Heart right ventricle (tissue), 16 donors: ENCODE measurements at places on chromosomes 3 and 15. TPM values are rescaled to one million over a fixed set of nuclear protein-coding genes. Genes with fewer than 3 reads are reported as not detected.

FEM1B gene
- total RNA-seq, result 39.9 TPM

EPHA6 gene
- 0.54 TPM for total RNA-seq

GRIP2 gene
- total RNA-seq, result 70.1 TPM

BCHE gene
- 2.3 TPM for total RNA-seq

IQCH gene
- total RNA-seq, result 2.6 TPM

GANC gene
- total RNA-seq, result 17.9 TPM

PLSCR2 gene
- total RNA-seq, result not detected

CCDC54 gene
- not detected for total RNA-seq

MYLK gene
- 11.3 TPM for total RNA-seq

MUC20 gene
- total RNA-seq, result 2.6 TPM

KCNAB1 gene
- 3.9 TPM for total RNA-seq

PLS1 gene
- 1.2 TPM for total RNA-seq

FETUB gene
- total RNA-seq, result not detected

GOLGA8H gene
- total RNA-seq, result 0.23 TPM

CD200R1 gene
- total RNA-seq, result 0.28 TPM

NDN gene
- 46.7 TPM for total RNA-seq

CHRM5 gene
- not detected for total RNA-seq

SLC9C1 gene
- total RNA-seq, result 1.6 TPM

DNA sequence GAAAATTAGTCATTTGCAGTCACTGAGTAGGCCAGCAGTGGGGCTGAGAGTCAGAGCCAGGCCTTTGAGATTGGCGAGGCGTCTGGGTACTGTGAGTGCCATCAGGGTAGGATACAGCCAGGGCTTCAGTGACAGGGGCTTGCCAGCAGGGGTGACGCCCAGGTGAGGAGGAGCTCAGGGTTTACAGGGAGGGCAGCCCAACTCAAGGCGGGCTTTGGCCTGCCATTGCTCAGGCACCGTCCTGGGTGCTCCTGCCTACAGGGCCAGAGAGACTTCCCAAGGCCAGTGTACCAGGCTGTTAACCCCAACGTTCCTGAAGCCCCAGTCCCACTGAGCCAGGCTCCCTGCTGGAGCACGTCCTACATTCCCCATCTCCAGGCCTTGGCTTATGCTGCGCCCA lies 152.0 kb downstream of the FBLN2 start:
- DNase-seq, result no peak

- DNase-seq, result no peak
Observed at GRCh38 chr3:123491966-123492587, 43.2 kb upstream of the ADCY5 start.

GRCh38 chr15:72796210-72796514 lies 12.6 kb upstream of the ADPGK start:
- no peak for DNase-seq

- DNase-seq, result no peak
Observed at GRCh38 chr3:98532709-98533571, 1.2 kb downstream of the GPR15 start.

DNA sequence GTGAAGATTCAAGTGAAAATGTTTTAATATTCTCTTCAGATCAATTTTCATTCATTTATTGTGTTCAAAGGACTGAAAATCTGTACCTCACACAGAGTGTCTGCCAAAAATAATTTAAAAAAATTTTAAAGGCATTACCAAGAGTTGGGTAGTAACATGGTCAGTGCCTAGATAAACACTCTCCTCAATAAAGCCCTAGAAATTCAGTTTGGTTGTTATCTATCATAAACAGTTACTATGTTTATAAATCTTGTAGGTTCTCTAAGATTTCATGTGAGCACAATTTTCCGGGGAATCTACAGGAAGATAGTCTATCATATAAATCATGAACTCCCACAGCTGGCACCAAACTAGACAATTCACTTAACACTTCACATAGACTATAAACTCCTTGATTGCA lies 128.6 kb downstream of the GSK3B start:
- DNase-seq, result no peak

- DNase-seq, result no peak
Observed at GRCh38 chr15:70627322-70627721, 136.0 kb downstream of the UACA start.

DNA sequence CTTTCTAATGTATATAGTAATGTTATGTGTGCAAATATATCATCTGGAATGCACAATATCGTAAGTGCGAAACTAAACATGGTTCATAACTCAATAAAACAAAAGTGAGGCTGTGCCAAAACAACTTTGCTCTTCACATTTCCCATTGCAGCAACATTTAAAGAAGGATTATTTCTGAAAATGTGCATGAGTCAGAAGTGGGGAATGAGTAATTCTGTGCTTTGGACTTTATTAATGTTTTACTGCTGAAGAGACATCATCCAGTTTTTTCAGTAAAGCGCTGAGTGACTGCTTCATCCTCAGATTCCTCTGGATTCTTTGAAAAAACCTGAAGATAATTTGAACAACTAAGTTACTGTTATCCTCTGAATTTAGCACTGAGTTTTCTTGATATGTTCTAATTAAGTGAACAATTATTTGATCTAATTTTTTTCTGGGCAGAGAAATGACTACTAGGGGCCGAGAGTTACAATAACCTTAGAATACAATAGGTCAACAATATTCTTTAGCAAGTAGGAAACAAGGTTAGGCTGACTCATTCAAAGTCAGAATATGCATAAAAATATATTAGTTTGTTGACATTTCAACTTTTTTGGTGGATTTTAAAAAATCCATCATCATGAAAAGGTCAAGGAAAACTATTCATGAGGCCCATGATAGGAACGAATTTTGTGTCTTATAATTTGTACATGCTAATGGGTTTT lies 20.0 kb upstream of the PLCL2 start:
- no peak for DNase-seq

GRCh38 chr15:79930516-79930915 lies 33.7 kb upstream of the MTHFS start:
- DNase-seq, result no peak

DNA sequence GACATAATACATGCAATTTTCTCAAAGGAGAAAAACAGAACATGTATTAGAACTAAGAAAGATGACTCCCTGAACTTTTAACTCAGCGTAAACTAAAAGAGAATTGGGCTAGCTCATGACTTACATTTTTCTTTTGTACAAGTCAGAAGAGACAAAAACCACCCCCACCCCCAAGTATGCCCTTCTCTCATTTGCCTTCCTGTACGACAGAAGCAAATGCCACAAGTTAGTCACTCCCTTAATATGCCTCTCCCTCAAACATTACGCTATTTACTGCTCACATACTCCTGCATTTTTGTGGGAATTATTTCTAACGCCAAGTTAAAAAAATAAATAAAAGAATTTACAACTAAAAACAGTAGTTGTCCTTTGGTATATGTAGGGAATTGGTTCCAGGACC lies 22.0 kb downstream of the CPEB1 start:
- no peak for DNase-seq

GRCh38 chr3:61030469-61031035 lies 220.7 kb downstream of the FHIT start:
- DNase-seq, result no peak

DNA sequence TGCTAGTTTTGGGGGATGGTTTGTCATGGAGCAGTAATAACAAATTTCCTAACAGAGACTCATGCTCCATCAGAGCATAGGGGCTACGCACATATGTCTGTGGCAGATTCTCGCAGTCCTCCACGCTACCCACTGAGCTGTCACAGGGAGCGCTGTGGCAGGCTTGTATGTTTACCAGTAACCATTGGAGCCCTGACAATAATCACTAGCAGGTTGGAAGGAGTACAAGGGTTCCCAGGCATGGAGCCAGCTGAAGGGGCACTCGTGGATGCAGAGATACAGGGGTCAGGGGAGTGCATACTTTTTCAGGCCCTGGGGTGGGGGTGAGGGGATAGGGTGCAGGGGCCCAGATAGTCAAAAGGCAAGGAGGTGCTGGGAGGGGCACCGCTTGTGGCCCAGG lies 7.9 kb upstream of the GP9 start:
- DNase-seq, result peak; percentile 70

GRCh38 chr15:57866149-57866736 lies 159.7 kb downstream of the POLR2M start:
- DNase-seq, result peak; percentile 46

GRCh38 chr15:53384417-53384816 lies 375.0 kb downstream of the WDR72 start:
- no peak for DNase-seq

DNA sequence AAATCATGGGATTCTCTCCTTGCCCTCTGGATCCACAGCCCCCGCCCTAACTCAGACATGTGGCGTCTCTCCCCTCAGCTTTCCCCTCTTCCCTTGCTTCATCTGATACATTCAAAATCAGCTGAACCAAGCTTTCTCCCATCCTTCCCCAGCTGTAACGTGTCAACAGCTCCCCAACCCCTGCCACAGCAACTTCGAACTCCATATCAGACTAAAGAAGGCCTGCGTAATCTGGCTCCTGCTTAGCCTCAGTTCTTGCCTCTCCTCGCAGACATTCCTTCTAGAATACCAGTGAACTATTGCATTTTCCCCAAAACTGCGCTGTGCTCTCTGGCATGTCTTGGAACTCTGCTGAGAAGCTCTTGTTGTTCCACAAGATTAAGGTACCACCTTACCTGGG lies 18.3 kb downstream of the B4GALT4 start:
- DNase-seq, result no peak

- DNase-seq, result no peak
Observed at GRCh38 chr3:43138488-43139231, 32.8 kb upstream of the POMGNT2 start.

GRCh38 chr3:131630807-131631206 lies 128.0 kb upstream of the MRPL3 start:
- no peak for DNase-seq

- no peak for DNase-seq
Observed at GRCh38 chr15:61856295-61856694, 204.0 kb downstream of the VPS13C start.

DNA sequence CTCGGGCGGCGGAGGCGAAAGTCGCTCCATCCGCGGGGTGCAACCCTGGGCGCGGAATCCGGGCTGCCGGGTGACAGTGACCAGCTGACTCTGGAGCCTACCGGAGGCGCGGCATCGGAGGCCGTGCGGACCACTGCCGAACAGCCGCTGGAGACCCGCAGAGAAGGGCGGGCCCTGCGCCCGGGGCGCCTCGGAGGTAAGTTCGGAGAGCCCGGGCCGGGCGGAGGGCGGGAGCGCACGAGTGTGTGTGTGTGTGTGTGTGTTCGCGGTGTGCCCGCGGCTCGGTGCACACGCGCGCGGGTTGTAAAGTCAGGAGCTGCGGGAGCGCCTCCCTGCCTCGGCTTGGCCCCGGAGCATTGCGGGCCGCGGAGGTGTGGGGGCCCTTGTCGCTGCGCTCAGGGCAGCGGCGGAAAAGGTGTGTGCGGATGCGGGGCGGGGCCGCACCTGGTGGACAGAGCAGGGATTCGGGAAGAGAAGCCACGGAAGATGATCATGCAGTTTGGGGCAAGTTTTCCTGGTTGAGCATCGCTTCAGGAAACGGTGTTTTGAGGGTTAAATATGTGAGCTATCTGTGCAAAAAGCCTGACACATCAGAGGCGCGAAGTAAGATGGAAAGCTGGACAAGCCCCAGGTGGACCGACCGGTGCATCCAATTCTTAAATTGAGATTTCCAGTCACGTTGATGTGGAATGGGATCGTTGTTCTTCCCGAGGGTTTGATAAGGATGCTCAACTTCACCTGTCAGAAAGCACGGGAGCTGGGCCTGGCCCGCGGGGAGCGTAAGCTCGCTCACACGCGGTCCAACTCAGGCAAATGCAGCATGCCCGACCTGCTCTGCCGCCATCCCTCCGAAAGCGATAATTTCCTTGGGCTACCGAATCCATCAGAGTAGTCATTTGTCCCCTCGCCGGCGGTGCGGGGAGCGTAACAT lies 474 bp downstream of the MINAR1 start:
- no peak for DNase-seq

- no peak for DNase-seq
Observed at GRCh38 chr3:136171097-136171542, 25.0 kb downstream of the MSL2 start.

DNA sequence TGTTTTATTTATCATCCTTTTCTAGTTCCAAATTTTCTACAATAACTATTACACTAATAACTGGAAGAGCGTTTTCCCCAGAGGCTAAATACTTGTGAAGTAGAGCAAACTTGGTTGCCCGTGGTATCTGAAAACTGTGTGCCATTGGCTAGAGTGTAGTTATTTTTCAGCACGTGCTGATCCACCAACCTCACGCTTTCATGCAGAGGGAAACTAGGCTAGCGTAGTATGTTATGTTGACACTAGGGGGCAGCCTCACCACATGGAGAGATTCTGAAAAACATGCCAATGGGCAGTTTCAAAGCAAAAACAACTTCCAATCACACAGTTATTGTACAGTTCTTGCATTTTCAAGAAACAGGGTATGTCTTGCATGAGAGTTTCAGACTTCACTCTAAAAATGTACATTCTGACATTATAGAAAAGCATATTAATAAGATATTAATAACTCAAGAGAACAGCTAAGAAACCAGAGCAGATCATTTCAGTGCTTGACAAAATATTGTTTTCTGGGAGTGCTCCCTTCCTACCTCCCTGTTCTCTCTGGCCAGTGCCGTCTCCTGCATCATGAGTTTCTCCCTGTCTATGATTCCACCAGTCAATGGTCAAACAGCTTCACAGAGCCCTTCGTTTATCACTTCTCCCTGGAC lies 39.7 kb downstream of the SPATA12 start:
- DNase-seq, result peak; percentile 72

DNA sequence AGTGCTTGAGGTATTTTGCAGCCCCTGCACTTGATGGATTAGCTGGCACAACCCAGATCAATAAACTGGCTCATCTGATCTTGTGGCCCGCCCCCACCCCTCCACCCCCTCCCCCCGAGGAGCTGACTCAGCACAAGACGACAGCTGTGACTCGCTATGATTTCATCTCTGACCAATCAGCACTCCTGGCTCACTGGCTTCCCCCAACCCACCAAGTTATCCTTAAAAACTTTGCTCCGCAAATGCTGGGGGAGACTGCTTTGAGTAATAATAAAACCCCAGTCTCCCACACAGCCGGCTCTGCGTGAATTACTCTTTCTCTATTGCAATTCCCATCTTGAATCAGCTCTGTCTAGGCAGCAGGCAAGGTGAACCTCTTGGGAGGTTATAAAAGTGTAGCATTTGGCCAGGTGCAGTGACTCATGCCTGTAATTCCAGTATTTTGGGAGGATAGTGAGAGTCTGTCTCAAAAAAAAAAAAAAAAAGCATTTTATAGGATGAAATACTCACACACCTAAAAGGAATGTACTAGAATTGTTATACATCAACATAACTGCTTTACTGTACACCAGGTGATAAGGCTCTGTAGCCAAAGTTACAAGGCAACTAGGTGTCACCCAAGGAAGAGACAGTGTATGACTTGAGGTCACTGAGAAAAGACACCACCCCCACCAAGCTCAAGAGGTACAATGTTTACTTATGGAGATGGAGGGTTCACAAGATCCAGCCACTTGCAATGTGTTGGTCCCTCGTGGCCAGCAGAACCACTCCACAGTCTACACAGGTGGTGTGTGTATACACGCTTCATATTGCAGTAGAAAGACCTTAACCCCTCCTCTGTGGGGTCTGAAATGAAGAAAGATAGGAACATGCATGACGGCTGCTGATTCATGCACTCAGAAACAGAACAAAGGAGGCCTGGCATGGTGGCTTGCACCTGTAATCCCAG lies 8.6 kb downstream of the ZNF445 start:
- no peak for DNase-seq
